ENCODE measurements at places on chromosomes 3 and 15. TPM values are rescaled to one million over a fixed set of nuclear protein-coding genes. Genes with fewer than 3 reads are reported as not detected.

Gene EIF2A
- 195 TPM for total RNA-seq

Gene TRH
- total RNA-seq: 0.52 TPM

Gene ZNF80
- total RNA-seq: not detected

Gene B3GALNT1
- total RNA-seq: 18.8 TPM

Gene ZDHHC23
- total RNA-seq: 1.0 TPM

Gene INSYN1
- total RNA-seq: 2.1 TPM

Gene CCDC80
- total RNA-seq: 25.6 TPM

Gene CPLX3
- total RNA-seq: not detected

Gene CCDC54
- total RNA-seq: not detected

Gene WDR72
- total RNA-seq: under 0.01 TPM

Gene PDCD6IP
- 51.7 TPM for total RNA-seq

Gene GOLGA8H
- 0.52 TPM for total RNA-seq

Gene GFM1
- total RNA-seq: 71.5 TPM

Gene ARHGEF26
- total RNA-seq: 7.3 TPM
